ENCODE measurements at places on chromosomes 7 and 10. TPM values are rescaled to one million over a fixed set of nuclear protein-coding genes. Genes with fewer than 3 reads are reported as not detected.

- no peak overlapping the region for H3K27ac ChIP-seq
- no peaks in the 10 kb centered on the region for H3K27me3 ChIP-seq
- no peaks in the 10 kb centered on the region for H3K4me1 ChIP-seq
- no peak for DNase-seq
Observed at GRCh38 chr10:86944471-86944870, 12.9 kb downstream of the MMRN2 start.

DNA sequence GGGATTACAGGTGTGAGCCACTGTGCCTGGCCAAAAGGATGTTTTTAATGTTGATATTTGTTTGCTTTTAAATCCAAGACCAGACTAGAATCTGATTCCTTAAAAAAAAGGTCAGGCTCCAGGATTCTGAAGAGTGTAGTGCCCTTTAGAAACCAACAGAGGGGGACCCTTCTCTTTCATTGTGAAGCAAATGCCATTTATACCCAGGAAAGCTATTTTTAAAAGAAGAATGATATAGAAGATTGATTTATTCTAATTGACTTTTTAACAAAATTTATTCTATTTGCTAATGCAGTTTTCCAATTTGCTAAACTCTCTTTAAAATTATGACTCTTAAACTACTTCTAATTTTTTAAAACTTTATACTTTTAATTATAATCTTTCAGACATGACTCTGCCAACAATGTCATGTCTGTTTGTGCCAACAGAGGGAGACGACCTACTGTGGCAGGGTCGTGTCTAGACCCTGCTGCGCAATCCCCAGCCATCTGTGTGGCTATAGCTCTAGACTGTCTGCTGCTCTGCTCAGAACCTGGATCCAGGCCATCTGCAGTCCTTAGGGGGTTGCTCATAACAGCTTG lies 201.0 kb upstream of the IMMP2L start:
- peak; percentile 13 for DNase-seq
- no peaks in the 10 kb centered on the region for H3K27me3 ChIP-seq
- no peaks in the 10 kb centered on the region for H3K4me1 ChIP-seq
- H3K36me3 ChIP-seq = no peaks in the 10 kb centered on the region

GRCh38 chr10:35705671-35706070 lies 63.6 kb upstream of the FZD8 start:
- H3K27ac ChIP-seq = no peak overlapping the region
- H3K36me3 ChIP-seq = no peaks in the 10 kb centered on the region
- no peak for DNase-seq
- H3K4me3 ChIP-seq = no peak overlapping the region
- peaks cover 4% of the 10 kb centered on the region for H3K27me3 ChIP-seq
- H3K4me1 ChIP-seq = no peaks in the 10 kb centered on the region

Gene BLNK
- total RNA-seq = 0.16 TPM

Gene MEOX2
- not detected for total RNA-seq

Gene ABCB1
- 8.8 TPM for total RNA-seq

Gene SPACDR
- total RNA-seq = 3.7 TPM
